ENCODE measurements at places on chromosomes 13 and 19.

- no peak for DNase-seq
Observed at GRCh38 chr13:70469077-70469476, 360.8 kb upstream of the KLHL1 start.

DNA sequence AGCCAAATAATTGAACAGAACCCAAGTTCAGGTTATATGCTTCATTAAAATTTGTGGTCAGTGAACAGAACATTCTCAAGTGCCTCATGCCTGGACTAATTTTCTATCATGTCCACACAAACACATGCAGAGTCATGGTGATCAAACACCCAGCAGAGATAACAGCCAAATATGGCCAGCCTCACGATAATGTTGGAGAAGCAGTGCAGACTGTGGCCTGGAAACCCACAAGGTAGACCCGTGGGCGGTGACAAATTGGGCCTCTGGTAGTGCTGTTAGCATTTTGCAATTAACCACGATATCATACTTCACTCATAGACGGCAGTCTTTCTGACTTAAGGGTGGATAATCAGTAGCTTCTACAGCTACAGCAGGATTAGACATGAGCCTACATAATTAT, 35.0 kb upstream of the VWA8 start:
- DNase-seq: no peak

GRCh38 chr13:85303630-85304029, 495.6 kb downstream of the SLITRK6 start:
- no peak for DNase-seq

- DNase-seq: no peak
Observed at GRCh38 chr13:108263621-108264355, 5.7 kb upstream of the TNFSF13B start.

DNA sequence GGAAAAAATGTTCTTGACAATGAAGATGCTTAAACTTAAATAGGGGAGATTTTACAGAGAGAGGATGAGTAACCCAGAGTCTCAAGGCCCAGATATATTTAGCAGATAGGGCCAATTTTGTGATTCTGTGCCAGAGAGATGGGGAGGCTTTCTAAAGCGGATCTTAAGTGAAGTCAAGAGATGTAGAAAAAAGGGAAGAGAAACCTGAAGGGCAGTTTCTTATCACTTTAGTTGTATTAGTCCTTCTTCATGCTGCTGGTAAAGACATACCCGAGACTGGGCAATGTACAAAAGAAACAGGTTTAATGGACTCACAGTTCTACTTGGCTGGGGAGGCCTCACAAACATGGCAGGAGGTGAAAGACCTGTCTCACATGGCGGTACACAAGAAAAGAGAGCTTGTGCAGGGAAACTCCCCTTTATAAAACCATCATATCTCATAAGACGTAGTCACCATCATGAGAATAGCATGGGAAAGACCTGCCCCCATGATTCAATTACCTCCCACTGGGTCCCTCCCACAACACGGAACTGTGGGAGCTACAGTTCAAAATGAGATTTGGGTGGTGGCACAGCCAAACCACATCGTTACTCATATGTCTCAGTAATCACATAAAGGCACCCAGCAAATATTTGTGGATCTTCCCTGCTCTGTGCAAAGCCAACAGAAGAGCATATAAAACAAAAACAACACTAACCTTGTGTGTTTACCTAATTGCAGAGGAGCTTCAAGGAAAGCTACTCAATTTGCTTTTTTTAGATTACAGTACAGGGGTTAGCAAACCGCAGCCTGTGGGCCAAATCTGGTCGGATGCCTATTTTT, 102.6 kb upstream of the MYCBP2 start:
- DNase-seq: no peak

GRCh38 chr13:25902891-25903341, 148.9 kb downstream of the SHISA2 start:
- no peak for DNase-seq

DNA sequence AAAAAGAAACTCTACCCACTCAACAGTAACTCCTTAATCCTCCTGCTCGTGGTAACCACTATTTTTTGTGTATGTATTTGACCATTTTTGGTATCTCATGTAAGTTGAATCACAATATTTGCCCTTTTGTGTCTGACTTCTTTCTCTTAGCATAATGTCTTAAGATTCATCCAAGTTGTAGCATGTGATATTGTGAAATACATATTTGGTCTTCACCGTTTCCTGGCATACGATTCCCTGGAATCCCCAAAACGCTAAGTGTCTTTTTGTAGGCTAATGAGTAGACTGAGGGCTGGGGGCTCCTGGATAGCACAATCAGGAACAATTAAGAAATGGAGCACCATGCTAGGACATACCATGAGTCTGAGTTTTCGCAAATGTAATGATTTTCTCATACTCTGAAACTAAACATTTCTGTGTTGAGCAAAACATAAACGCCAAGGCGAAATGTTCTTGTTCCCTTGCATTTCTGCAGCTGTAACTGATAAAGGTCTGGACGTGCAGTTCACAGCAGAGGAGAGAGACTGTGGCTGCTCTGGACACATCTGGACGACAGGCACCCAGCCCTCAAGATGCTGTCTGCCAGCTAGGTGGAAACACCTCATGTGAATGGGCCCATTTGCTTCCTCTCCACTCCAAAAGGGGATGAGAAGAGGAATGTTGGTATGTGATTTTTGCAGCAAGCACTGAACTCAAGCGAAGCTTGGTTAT, 38.4 kb downstream of the BRD4 start:
- no peak for DNase-seq

DNA sequence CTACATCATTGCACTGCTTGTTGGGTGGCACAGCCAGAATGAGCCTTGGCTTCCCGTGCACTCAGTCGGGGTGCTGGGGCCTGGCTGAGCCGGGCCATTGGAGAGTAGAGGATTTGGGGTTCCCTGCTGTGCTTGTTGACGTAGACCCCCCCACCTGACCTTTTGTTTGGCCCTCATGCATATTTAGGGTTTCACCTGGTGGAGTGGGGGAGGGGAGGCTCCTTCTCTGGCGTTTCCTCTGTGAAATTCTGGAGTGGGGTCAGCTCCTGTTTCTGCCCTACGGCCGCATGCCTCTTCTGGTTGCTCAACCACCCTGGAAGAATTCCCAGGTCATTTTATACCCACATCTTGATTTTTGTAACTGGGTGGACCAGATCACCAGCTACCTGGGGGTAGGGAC, 82.8 kb downstream of the SIPA1L3 start:
- peak; percentile 72 for DNase-seq

DNA sequence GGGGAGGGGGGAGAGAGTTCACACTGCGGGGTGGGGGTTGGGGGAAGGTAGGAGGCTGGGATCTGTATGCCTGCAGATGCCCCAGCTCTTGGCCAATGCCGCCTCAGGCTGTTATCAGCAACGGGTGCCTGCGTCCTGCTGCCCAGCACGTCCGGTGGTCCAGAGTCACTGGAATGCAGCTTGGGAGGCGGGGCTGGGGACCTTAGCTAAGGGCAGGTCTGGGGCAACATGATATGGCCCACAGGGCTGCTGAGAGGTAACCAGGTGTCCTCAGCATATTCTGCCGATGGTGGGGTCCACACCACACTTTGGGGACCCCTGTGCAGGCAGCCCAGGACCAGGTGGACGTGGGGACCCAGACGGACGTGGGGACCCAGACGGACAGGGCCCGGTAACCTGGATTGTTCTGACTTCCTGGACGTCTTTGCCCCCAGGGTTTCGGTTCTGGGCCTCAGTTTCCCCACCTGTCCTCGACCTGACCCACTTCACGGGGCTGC, 668 bp upstream of the ARHGAP45 start:
- DNase-seq: no peak

GRCh38 chr13:96216543-96216942, 126.6 kb downstream of the HS6ST3 start:
- peak; percentile 32 for DNase-seq

DNA sequence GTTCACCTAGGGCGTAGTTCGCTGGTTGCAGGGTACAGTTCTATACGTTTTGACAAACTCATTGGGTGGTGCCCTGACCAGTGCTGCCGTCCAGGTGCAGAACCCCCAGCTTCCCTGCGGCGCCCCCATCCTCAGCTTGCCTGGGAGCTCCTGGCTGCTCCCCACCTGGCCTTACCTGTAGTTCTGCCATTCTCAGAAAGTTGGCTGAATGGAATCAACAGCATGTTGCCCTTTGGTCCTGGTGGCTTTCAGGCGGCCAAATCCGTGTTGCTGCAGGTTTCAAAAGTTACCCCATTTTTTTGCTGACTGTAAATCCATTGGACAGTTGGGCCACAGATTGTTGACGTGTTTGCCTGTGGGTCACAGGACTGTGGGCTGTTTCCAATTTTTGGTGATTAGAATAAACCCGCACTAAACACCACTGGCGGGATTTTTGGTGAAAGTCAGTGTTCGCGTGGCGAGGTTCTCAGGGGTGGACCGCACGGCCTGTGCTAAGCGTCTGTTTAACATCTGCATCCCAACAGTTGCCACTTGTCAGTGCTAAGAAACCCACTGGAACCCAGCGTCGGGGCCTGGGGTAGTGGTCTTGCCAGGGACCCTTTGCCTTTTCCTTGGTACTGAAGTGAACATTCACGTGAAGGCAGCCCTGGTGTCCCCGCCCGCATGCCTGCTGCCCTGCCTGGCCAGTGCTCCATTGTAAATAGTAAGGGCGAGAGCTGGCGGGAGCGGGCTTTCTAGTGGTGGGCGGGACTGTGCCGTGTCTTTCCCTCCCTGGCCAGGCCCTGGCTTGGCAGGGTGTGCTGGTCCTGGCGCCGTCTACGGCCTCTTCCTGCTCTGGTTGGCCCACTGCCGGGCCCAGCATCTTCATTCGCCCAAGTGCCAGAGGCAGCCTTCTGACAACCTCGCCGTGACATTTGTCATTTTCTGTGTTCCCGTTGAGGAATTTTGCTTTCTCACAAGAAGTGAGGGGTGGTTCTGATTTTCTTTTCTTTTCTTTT, 3.3 kb downstream of the DOT1L start:
- peak; percentile 23 for DNase-seq

DNA sequence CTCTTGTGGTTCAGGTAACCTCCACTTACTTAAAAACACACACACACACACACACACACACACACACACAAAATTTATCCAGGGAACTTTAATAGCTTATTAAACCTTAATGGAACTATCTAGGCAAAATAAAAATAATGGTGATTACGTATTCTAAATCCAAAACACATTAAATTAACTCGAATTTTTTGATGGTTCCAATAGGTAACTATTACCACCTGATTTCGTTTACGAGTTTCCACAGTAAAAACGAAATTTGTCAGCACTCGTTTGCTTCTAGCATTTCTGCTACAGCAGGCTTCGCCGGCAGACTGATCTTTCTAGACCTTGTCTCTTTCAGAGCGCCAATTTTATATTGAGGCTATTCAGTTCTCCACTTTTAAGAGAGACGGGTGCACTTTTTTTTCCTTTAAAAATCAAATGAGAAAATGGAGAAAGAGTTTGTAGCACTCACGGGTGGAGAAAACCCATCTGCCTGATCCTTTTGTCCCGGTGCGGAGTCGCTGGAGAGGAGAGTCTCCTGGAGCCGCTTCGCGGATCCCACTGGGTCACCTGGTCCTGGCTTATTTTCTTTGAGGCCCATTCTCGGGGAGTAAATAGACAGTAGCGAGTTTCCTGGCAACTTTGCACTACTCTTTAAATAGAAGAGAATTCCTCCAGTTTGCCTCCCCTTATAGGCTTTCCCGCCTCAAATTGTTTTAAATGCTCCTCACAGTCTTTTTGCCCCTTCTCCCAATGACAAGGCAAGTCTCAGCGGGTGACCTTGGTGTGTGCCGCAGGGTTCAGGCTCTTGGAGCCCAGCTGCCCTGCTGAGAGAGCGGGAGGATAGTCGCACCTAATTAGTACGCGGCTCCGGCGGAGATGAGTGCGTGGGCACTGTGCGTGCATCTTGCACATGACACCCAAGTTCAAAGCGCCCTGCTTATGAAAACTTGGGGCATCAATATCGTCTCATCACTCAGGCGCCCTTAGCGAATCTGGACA, 117.0 kb downstream of the KCNRG start:
- DNase-seq: no peak

GRCh38 chr19:3505598-3506383, at the start of gene FZR1:
TSS of gene FZR1 (plus strand) at chr19:3506311. CDS start at chr19:3522990, 16,679 bp downstream.
- DNase-seq: peak; percentile 97

DNA sequence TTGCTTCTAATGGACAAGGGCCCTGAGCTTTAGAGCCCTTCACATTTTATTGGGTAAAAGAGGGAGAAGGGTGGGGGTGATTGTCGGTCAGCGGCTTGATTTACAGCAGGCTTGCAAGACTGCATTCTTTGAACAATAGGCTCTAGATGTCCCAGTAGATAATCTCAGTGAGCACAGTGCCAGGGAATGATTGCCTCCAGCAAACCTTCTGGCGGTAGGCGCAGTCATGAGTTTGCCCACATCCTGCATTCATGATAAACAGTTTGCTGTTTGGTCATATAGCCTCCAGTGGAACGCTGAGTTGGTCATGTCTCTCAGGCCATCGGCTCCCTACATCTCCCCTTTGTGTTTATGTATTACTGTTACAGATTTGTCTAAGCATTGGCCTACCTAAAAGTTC, 12.6 kb downstream of the ZNF528 start:
- DNase-seq: no peak

DNA sequence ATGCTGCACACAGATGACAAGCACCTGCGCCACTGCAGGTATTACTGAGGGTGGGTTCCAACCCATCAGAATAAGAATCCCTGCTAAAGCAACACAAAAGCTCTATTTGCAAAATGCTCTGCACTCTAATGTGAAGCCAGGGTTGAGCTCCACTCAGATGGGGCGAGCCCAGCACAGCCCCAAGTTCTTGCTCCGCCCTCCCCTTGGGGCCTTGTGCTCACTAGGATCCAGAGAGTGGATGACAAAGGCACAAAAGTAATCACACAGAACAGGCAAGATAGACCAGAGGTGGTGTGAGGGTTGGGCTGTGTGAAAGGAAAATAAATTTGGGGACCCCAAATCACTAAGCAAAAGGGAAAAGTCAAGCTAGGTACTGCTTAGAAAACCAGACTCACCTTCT, 8.2 kb upstream of the ZNF611 start:
- DNase-seq: no peak

DNA sequence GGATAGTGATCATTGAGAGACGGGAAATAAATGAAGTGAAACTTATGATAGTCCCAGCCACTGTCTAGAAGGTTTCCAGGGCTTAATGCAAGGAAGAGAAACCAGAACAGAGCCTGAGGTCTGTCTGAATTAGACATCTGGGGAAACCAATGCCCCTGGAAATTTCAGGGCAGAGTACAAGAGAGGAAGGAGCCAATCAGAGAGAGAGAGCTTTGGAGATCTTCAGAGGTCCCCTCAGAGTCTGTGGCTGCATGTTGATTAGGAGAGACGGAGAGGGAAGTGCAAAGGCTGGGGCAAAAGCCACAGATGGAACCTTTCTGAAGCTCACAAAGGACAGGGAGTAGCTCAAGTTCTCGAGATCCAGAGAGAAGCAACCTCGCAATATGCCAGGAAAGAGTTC, 378.0 kb downstream of the DNAJC15 start:
- no peak for DNase-seq

DNA sequence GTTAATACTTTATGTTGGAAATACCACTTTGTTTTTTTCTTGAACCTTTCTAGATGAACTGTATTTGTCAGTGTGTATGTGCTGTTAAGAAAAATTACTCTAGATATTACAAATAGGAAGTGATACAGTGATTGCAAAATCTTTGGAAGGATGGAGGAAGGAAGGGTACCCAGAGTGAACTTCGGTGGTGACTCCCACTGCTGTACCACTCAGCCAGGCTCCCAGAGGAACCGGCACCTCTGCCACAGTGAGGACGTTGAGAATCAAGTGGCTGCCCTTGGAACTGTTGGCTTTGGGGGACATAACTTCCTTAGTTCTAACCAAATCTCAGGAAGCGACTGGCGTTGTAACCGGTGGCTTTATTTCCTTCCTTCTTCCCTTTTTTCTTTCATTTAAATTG, 184.7 kb downstream of the PCCA start:
- DNase-seq: no peak
